ENCODE measurements at places on chromosomes 2 and 18.
A peak's percentile ranks its signal among the peaks of the same experiment; 100 is the strongest.

DNA sequence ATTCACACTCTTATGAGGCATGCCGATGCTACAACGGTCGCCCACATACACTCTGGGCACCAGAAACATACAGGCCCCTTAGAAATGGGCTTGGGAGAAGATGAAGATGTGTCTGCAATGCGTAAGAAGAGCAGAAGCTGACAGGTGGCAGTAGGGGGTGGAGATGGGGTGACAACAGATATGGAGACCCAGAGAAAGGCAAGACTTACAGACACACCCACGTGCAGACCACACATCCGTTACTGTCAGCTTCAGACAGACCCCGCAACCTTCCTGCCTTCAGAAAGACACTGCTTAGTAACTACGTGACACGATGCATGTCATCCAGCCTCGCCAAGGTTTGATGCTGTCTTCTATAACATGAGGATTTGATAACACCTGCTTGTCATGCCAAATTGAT lies 89.5 kb downstream of the ZFP36L2 start:
- DNase-seq: peak; percentile 11

- DNase-seq: no peak
Measured at GRCh38 chr2:189192766-189193165, 13.2 kb upstream of the COL5A2 start.

- DNase-seq: no peak
Measured at GRCh38 chr2:69041214-69041613, 28.2 kb downstream of the ANTXR1 start.

DNA sequence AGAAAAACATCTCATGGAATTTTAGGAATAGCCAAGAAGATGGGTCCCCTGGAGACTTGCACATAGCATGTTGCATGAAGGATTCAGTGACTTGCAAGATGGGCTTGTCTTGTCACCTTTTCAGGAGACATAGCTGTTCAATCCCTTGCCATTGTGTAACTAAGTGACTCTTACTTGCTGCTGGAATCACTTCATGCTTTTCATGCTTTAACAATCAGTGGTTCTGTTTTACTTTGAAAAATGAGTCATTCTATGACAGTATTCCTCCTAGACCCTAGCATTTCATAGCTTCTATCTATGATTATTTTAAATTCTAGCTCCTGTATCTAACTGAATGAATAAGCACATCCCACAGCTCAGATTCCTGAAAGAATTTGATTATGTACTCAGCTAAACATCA lies 2.8 kb downstream of the KYNU start:
- no peak for DNase-seq

GRCh38 chr2:176109192-176109901 lies 2.3 kb downstream of the HOXD11 start:
- DNase-seq: no peak

DNA sequence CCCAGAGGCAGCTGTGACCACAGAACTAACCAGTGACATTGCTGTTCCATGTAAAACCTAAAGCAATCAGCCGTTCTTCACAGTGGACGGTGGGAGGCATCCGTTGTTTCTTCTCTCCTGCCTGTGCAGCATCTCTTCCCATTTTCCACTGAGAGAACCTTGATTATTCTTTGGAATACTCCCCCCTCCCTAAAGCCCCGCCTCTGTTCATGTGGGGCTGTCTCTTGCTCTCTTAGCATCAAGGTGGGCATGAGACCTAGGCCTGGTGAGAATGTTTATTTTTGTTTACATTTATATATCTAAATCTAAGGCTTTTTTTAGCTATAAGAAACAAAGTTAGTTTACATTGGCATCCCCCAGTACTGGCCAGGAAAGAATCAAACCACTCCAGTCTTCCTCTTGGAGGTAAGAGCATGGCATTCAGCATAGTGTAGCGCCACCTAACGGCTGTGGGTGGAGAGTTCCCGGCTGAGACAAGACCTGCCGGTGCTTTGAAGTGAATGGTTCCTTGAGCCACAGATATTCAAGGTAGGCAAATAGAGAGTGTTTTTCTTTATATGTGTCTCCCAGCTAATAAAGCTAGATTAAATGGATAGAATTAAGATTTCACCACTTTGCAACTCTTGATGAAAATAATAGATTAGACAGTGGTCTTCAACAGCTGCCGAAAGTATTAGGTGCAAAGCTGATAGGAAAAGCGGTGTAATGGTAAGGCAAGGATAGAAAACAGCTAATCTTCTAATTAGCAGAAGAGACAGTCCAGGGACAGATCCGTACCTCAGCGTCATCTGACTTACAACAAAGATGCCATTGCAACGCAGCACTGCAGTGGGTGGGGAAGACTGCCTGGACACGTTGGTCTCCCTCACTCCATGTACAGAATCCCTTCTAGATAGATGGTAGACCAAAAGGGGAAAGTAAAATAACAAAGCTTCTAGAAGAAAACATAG lies 219.6 kb upstream of the RAB12 start:
- no peak for DNase-seq

DNA sequence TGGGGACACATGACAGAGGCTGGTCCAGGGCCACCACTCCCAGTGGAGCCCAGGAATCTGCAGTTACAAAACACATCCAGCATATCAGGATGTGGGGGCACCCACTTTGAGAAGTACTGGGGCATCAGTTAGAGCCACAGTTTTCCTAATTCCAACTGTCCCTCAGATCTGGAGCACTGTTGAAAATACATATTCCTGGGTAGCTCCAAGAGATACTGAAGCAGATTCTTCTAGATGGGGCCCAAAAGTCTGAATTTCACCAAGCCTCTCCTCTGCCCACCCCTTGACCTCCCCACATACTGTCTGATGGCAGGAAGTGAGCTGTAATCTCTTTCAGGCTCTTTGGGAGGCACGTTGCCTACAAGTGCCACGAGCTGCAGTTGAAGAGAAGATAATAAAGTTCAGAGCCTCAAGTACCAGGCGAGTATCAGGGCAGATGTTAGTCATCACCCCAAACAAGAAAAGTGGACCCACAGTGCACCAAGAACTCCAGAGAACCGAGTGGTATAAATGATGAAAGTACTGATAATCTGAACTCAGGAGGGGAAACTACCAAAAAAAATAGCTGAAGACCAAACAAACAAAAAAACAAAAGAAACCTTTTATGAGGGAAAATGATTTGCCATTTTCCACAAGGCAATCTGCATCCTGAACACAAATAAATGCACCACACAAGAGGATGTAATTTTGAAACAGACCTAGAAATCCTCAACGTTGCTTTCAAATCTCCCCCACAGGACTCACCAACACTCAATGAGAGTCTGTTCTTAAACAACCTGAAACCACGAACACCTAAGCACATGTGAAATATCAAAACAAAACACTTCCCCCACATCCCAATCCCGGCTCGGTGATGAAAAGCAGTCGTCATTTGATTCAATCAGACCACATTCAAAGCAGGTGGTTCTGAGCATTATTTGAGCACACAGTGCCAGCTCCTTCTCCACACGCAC lies 98.7 kb downstream of the TCF4 start:
- no peak for DNase-seq

DNA sequence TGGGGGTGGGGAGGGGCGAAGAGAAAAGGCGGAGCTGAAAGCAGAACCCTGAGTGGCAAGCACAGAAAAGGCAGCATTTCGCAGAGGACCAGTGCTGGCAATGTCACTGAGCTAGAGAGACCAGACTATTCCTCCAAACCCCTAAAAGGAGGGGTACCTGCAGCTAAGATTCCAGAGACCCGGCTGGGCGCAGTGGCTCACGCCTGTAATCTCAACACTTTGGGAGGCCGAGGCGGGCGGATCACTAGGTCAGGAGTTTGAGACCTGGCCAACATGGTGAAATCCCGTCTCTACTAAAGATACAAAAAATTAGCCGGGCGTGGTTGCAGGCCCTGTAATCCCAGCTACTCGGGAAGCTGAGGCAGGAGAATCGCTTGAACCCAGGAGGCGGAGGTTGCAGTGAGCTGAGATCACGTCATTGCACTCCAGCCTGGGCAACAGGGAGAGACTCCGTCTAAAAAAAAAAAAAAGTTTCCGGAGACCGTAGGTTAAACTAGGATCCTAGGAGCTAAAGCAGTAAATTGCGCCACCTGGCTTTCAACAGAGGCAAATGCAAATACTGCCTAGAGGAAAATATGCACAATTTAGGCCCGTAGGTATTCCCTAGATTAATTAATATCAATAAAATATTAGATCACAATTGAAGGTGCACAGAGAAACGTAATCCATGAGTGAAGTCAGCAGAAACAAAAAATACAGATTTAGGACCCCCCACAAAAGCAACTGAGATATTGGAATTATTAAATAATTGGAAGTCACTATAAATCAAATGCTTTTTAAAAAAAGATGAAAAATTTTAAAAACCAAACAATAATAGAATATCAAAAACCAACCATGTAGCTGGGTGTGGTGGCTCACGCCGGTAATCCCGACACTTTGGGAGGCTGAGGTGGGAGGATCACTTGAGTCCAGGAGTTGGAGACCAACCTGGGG lies 4.9 kb downstream of the UCN start:
- DNase-seq: no peak

DNA sequence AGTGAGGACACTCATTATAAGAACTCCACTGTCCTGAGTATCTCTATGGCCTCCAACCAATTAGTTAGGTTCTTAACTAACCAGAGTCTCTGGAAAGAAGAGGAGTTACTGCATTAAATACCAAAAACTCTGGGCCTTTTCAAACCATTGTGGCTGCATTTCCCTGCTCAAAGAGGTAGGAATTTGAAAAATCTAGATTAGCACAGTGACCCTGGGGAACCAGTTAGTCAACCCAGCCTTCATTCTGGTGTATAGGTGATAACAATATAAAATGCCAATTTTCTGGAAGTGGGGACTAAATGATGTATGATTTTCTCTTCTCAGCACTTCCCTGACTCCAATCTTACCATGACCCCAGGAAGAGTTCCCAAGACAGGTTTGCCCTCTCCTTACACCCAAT lies 287.8 kb upstream of the SETBP1 start:
- no peak for DNase-seq

DNA sequence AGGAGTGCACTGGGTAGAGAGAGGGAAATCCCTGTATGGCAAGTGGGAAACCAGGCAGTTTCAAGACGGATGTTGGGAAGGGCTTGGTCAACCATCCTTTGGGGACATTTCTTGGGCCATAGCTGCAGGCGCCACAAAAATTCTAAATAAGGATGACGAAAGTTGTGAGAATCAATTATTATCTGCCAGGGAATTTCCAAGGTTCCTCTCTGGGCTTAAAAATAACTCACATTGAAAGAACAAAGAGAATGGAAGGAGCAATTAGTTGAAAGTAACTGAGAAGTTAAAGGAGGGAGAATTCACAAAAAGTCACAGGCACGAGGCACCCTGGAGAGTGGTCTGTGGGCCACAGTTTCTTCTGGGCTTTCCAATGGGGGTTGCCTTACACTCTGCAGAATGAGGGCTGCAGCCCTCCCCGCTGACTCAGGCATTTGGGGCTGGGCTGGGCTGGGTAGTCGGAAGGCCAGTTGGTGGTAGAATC lies 195.7 kb downstream of the SMAD7 start:
- no peak for DNase-seq

- DNase-seq: no peak
Measured at GRCh38 chr18:64271246-64271645, 122.4 kb upstream of the LINC00305 start.

GRCh38 chr2:48059975-48060374 lies 153.7 kb upstream of the FBXO11 start:
- no peak for DNase-seq

- DNase-seq: no peak
Measured at GRCh38 chr18:376311-376710, 108.5 kb upstream of the THOC1 start.

GRCh38 chr2:23901966-23902846 lies 24.7 kb downstream of the ATAD2B start:
- no peak for DNase-seq

Data from activated CD4-positive, CD25-positive, alpha-beta regulatory T cell (primary cell).